ENCODE measurements at places on chromosomes 6 and 20. TPM values are rescaled to one million over a fixed set of nuclear protein-coding genes. Genes with fewer than 3 reads are reported as not detected.

DNA sequence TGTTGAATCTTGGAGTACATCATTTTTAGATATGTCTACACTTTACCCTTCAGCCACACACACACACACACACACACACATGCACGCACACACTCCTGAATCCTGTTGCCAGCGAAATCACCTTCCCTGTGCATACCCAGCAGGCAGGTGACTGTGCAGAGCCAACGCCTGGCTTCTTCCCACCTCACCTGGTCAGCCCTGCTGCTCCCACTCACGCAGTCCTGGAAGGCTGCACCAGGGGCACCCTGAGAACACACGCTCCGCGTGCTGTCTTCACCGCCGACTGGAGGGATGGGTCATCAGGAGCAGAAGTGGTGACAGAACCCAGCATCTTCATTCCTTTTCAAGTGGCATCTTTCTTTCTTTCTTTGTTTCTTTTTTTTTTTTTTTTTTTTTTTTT is 94.6 kb downstream of the TBXT start:
- DNase-seq: no peak

SLC17A9 gene
- total RNA-seq: 11.8 TPM

DNA sequence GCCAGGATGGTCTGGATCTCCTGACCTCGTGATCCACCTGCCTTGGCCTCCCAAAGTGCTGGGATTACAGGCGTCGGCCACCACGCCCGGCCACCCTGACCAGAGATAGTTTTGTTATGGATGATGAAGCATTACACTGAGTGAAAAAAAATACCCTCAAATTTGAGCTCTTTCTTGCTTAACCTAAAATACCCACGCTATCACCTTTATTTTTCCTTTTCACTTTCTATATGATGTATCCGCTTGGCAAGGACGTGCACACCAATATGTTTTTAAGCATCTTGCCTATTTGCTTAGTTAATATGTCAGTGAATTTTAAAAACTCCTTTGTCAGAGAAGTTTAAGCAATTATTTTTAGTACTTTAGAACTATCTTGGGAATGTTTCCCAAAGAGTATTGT is 150.4 kb downstream of the INSM1 start:
- DNase-seq: no peak

GRCh38 chr6:53109612-53110011 is 39.0 kb downstream of the GCM1 start:
- no peak for DNase-seq

DNA sequence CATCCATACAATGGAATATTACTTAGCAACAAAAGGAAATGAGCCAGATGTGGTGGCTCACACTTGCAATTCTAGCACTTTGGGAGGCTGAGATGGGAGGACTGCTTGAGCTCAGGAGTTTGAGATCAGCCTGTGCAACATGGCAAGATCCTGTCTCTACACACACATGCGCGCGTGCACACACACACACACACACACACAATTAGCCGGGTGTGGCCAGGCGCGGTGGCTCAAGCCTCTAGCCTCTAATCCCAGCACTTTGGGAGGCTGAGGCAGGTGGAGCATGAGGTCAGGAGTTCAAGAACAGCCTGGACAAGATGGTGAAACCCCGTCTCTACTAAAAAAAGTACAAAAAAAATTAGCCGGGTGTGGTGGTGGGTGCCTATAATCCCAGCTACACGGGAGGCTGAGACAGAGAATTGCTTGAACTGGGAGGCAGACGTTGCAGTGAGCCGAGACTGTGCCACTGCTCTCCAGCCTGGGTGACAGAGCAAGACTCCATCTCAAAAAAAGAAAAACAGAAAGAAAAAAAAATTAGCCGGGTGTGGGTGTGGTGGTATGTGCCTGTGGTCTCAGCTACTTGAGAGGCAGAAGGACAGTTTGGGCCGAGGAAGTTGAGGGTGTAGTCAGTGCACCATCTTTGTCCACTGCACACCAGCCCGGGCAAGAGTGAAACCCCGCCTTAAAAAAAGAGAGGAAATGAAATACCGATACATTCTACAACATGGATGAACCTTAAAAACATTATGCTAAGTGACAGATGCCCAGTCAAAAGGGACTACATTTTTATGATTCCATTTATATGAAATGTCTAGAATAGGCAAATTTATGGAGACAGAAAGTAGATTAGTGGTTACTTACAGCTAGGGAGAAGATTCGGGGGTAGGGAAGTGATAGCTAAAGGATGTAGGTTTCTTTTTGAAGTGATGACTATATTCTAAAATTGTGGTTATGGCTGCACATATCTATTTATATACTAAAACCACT is 52.5 kb downstream of the RBL1 start:
- no peak for DNase-seq

DNA sequence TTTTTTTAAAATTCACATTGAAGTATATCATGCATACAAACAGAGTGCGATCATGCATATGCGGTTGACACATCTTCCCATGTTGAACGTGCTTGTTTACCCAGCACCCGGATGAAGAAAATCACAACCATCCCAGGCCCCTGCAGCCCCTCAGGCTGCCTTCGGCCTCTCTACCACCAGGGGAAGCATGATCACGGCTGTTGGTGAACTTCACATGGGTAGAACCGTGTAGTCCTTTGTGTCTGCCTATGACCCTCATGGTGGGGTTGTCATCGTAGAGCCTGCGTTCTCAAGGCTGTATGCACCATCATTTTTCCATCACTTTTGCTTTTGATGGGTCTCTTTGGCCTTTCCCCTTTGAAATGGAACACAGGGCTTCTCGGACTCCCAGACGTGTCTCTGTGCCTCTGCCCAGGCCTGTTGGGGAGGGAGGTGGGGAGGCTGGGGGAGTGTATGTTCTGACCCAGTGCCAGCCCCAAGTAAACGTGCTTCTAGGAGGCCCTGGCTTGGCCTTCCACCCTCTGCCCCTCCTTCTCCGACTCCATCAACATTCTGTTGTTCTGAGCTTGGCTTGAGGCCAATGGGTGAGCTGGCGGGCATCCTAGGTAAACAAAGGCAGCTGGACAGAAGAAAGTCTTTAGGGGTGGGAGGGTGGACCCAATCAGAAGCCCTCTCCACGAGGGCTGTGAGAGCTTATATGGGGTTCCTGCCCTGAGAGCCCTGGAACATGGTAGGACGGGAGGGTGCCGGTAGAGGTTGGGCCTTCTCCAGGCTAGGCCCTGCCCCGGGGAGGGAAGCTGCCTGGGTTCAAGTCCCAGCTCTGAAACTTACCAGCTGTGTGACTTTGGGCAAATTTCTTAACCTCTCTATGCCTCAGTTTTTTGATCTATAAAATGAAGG is 39.7 kb downstream of the TGM2 start:
- peak; percentile 89 for DNase-seq

NHSL1 gene
- 78.7 TPM for total RNA-seq

DNA sequence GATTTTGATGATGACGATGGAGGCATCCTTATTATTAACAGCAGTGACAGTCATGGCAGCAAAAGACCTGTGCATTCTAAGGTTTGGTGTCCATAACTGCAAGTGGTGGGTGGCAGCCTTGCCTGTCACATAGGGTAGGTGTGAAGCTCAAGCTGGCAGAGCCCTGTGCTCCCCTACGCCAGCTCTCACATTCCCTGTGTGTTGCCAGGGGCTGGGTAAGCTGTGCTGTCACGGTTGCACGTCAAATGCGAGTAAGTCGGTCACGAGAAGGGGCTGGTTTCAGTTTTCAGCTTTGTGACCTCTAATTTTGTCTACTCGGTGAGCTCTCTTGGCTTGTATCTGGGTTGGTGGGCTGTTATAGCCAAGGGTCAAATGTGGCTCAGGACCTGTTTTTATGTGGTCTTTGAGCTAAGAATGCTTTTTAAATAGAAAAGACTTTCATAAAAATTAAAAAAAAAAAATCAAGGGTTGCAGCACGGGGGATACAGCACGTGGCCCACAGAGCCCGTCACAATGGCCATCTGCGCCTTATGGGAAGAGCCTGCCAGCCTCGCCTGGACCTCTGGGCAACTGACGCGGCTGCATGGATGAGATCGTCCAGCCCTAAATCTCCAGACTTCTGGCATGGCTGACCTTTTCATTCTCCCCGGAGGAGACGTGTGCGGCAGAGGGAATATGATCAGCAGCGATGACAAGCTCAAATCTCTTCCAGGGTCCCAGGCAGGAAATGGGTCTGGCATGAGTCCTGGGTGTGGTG is 148.5 kb downstream of the PHACTR3 start:
- DNase-seq: no peak

DNA sequence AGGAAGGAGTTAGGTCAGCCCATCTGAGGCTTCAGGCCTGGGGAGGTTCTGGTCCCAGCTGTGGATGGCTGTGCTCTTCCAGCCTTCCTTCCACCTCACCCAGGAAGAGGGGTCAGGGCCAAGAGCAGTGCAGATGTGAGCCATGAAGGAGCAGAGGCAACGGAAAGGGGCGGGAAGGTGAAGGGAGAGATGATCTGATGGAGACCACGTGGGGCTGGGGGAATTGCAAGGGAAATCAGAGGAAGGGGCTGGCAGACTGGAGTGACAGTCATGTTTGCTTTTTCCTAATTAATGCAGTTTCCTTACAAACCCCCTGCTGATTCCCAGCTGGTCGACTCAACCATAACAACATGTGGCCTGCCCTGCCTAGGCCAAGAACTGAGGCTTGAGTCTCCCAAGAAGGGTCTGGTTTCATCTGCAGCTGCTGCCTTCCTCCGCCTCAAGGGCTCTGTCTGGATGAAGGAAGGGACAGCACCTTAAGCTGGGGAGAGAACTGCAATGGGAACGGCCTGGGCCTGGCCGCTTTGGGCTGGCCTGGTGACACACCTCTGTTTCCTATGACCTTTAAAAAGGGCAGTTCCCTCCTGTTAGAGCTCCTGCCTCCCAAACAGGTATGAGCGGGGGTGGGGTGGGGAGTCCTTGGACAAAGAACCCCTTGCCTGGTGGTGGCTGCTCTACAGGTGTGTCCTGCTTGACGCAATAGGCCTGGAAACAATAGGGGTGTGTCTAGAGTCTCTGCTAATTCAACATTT is 7.8 kb upstream of the MRPS18A start:
- DNase-seq: no peak

GRCh38 chr6:12566618-12567123 is 149.9 kb upstream of the PHACTR1 start:
- DNase-seq: no peak

DNA sequence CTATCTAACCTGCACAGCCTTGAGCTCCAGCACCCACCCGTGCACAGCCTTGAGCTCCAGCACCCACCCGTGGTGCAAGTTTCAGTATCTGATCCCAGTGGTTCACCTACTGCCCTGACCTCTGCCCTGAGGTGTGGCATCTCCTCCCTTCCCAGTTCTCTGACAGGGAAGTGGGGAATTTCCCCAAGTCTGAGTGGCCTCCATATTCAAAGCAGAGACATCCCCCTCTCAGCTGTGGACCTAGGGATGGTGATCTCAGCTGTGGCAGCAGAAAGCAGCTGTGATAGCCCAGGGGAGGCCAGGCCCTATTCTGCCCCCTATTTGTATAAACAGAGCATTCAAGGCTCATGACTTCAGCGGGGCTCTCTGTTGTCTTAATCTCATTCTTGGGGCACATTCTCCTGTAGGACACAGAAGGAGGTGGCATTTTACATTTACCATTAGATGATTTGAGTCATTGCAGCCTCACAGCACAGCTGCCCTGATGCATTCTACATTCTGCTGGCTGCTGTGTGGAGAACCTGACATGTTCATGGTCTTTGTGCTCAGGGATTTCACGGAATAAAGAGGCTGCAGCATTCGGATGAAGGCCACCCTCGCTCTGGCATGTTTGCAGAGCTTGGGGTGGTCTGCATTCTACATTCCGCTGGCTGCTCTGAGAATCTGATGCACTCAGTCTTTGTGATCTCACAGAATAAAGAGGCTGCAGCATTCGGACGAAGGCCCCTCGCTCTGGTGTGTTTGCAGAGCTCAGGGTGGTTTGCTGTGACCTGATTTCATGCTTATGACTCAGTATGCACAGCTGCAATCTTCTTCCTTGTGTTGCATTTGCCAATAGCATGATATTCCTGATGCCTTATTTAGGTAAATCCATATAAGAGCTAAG is 16.9 kb downstream of the GPR31 start:
- no peak for DNase-seq

TRERF1 gene
- total RNA-seq: 0.17 TPM

Measured in dermis blood vessel endothelial cell (primary cell).